ENCODE measurements at places on chromosomes 7 and 10.

GRCh38 chr7:151851782-151852181 is 25.1 kb downstream of the PRKAG2 start:
- DNase-seq, result no peak

GRCh38 chr10:103854686-103855391 is 537 bp downstream of the SH3PXD2A start:
- no peak for DNase-seq

DNA sequence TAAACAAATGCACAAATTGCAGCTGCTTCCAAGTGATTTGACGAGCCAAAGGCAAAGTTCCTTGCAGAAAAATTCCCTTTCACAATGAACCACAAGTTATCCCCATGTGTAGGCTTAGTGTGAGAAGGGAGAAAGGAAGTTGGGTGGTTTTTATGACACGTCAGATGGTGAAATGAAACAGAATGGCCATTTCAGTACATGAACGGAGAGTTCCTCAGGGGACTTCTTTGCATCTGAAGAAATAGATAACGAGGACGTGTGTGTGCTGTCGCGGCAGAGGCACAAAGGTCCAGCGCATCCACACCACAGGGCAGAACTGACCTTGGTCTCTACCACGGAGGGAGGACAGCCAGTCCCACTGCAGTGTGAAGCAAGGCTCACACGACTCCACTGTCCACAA is 135.9 kb downstream of the PAXIP1 start:
- DNase-seq, result no peak

GRCh38 chr10:51266496-51266895 is 192.2 kb downstream of the PRKG1 start:
- DNase-seq, result no peak

GRCh38 chr7:41738806-41739205 is 35.9 kb upstream of the INHBA start:
- DNase-seq, result no peak

DNA sequence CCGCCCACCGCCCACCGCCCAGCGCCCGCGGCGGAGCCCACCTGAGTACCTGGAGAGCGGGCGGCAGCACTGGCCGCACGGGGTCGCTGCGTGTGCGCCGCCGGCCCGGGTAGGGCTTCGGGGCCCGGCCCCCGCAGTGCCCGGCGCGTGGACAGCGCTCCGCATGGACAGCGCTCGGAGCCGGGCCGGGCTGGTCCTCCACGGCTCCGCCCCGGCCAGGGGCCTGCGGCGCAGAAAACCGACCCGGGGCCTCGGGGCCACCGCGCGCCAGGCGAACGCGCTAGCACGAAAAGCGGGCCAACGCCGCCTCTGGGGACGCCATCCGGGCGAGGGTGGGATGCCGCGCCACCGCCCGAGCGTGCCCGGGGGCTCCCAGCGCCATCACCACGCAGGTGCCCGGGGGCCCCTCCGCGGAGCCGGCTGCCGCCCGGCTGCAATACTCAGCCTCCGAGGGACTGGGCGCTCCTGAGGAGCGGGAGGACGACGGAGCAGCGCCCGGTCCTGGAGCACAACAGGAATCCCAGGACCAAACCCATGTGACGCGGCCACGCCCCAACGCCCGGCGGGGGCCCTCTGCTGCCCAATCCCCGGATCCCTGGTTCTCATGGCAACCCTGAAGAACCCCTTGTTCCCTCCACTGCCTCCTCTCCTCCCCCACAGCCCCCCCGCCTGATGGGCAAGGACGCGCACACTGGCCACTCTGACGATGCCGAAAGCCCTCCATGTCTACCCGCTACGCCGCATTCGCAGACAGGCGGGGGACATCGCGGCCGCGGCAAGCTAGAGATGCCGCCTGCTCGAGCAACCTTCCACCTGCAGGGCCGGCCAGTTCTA is at the start of gene GRB10:
TSS of gene GRB10 (minus strand) at position 522 of the 834 bp plus-strand sequence. CDS start 50,574 bp downstream, outside the sequence.
- DNase-seq, result no peak

- DNase-seq, result no peak
These were observed 296.3 kb upstream of the ZMIZ1 start for GRCh38 chr10:78772486-78772885.

GRCh38 chr7:150363370-150363769 is 5.3 kb upstream of the REPIN1 start:
- DNase-seq, result no peak

DNA sequence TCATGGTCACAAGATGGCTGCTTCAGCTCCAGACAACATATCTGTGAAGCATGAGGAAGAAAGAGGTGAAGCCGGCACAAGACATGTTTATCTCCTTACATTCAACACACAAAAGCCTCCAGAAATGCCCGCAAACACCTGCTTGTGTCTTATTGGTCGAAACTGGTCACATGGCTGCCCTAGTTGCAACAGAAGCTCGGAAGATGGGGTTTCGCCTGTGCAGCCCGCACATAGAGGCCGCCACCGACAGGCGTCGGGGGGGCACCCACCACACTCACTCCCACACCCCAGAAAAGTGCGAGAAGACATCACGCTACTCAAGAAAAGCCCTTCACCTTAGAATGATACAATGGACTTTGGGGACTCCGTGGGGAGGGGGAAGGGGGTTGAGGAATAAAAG is 63.0 kb upstream of the MGMT start:
- no peak for DNase-seq

All from natural killer cell treated with Interleukin-12 subunit alpha and Interleukin-12 subunit beta and Interleukin-15 and Interleukin-18, amount 100 ng/mL, for 72 hours (primary cell).